CD4-positive, alpha-beta T cell treated with Interleukin-17A for 1 hour (primary cell): ENCODE measurements at places on chromosomes 13 and 19.

DNA sequence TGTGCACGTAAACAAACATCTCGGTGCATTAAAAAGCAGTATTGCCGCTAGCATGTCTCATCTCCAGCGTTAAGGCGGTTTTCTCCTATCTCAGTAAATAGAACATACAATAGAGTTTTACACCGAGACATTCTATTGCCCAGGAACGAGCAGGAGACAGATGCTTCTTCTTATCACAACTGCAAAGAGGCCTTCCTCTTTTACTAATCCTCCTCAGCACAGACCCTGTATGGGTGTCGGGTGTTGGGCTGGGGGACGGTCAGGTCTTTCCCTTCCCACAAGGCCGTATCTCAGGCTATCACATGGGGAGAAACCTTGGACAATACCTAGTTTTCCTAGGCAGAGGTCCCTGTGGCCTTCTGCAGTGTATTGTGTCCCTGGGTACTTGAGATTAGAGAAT lies 21.2 kb downstream of the ZNF233 start:
- no peak for DNase-seq

GRCh38 chr13:71360041-71360440 lies 507.0 kb downstream of the DACH1 start:
- no peak for DNase-seq

GRCh38 chr19:18017275-18018083 lies 9.5 kb downstream of the ARRDC2 start:
- DNase-seq: no peak

DNA sequence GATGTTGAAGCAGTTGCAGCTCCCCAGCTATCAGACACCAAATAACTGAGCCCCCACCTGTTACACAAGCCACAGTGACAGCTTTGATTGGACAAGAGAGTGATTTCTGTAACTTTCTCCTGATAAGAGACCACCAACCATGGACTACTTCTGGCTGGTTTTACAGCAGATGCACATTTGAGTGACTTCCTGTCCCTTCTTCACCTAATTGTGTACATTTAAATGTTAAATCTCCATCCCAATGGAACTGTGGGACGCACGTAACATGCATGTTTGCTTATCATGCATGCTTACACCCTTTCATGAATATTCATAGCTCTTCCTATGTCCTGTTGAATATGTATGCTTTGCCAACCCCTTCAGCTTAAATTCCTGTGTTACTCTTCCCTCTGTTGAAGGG lies 6.0 kb upstream of the TNFSF11 start:
- no peak for DNase-seq

- DNase-seq: no peak
Observed at GRCh38 chr13:110463871-110464510, 97.5 kb downstream of the RAB20 start.

DNA sequence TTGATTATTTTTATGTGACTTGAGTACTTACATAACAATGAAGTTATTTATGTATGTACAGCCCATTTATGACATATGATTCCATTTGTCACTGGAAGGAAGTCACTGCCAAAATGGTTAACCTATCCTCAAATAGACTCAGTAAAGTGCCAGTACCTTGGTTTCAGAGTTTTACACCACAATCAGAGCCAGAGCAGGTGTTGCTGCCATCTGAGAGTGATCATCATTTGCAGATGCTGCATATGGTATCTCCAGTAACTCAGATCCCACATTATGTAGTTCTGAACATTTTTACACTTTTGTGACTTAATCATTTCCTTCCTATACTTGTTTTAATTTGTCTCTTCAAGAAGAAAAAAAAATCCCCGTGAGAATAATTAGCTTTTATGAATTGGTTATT lies 313.3 kb downstream of the HS6ST3 start:
- no peak for DNase-seq
